ENCODE measurements at places on chromosomes 2 and 18.

- no peak for DNase-seq
Observed at GRCh38 chr18:3832025-3832638, 382.2 kb downstream of the TGIF1 start.

GRCh38 chr2:46914578-46915230 is 902 bp downstream of the MCFD2 start:
- no peak for DNase-seq

- DNase-seq: no peak
Observed at GRCh38 chr2:60581433-60582282, 28.2 kb upstream of the BCL11A start.

DNA sequence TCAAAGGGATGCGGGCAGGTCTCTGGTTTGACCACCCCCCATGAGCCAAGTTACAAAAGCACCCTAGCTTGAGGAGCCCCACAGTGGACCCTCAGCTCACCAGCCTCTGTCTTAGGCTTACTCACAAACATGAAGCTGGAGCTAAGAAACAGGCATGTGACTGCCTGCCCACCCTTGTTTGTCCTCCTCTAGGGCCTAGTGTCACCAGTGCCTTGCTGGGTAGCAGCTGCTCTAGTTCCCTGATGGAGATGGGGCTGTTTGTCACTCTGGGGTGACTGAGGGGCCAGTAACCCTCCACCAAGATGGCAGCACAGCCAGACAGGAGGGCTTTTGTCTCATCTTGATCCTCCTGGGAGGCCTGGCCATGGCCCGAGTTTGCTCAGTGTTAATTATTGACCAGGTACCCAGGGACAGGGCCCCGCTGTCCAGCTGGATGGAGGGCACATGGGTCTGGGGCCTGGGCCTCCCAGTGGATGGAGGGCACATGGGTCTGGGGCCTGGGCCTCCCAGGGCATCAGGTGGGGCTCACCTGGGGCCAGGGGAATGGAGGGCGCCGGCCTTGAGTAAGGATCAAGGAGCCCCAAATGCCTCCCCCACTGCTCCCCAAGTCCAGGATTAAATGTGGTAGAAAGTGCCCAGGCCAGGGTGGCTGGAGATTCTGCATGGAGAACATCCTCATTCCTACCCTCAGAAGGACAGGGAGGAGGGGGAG is 185.9 kb upstream of the HAAO start:
- no peak for DNase-seq

GRCh38 chr18:28175930-28176697 is 816 bp downstream of the CDH2 start:
- peak; percentile 25 for DNase-seq

- DNase-seq: no peak
Observed at GRCh38 chr2:33221046-33221784, 255.2 kb upstream of the RASGRP3 start.
